ENCODE measurements at places on chromosomes 7 and 10.

DNA sequence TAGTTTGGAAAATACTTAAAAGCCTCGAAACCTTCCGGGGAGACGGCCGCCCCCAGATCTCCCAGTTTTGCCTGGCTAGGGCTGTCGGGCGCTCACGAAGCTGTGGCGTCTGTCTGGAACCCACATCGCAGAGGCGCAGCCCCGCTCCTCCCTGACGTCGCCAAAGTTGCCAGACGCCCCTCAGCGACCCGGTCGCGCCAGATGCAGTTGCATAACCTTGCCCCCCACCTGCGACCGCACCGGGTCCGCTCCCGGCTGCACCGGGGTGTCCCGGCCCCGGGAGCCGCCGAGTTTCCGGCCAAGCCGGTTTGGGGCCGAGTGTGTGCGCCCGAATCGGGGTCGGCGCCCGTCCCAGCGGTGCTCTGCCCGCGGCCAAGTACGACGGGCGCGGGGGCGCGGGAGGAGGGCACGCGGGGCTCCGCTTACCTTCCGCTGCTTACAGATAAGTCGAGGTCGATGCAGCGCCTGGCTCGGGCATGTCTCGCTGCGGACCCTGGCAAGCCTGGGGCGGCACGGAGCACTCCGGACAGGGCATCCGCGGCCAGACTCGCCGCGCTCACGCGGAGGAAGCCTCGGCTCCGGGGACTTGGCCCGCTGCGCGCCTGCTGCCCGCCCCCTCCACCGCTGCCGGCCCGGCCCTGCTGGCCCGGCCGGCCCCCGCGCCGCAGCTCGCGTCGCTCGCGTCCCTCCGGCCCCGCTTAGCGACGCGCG, 665 bp downstream of the INSYN2A start:
- peak; percentile 16 for ATAC-seq

GRCh38 chr10:26432938-26433337, 5.2 kb upstream of the APBB1IP start:
- no peak for ATAC-seq

DNA sequence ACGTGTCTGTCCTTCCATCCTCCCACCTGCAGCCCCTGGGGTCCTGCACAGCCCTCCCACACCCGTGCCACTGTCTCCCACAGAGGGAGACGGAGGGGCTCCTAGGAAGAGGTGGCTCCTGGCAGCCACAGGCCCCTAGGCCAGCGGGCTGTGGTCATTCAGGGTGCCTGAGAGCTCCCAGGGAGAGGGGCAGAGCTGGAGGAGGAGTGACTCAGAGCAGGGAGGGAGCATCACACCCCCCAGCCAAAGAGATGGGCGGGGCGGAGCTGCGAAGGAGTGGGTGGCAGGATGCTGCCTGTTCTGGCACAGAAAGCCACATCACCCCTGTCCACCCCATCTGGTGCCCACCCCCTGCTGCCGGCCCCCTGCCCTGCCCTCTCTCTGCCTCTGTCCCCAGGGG, 50.5 kb downstream of the STK32C start:
- ATAC-seq = no peak

DNA sequence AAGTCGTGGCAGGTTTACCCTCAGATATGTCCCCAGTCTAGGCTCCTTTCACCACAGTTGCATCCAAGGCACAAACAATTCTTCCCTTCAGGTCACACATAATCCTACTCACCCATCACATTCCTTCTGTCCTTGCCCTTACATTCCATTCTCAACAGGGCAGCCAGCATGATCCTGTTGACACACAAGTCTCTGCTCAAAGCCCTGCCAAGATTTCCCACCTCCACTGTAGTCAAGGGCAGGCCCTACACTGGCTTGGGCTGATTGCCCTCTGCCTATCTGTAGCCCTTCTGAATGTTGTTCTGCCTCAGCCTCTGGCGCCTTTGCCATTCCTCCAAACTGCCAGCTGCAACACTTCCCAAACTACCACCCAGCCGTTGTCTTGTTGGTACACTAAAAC, 187.9 kb upstream of the AKR1E2 start:
- ATAC-seq = no peak

GRCh38 chr10:58219875-58220274, 47.8 kb downstream of the IPMK start:
- ATAC-seq = no peak

DNA sequence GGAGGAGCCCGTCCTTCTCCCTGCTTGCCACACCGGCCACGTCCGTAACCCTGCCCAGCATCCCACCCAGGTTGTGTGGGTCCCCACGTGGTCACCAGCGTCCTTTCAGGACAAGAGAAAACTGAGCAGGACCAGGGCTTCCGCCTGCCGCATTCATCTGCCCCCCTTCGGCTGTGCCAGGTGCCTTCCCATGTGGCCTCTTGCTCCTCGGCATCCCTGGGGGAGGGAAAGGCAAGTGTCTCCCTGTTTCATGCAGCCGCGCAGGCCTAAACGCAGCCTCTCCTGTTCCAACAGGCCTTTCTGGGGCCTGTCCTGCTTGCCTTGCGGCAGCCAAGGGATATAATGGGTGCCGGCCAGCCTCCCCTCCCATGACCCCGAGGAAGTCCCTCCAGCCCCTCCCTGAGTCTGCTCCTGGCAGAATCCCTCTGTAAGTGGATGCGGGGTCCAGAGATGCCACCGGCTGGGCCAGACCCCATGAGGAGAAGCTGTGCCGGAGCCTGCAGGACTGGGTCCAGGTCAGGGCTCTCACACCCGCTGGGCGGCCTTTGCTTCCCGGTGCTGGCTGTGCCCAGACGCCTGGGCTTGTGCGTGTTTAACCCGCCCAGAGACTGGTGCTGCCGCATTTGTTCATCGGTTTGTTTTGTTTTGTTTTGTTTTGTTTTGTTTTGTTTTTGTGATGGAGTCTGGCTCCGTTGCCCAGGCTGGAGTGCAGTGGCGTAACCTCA, 23.1 kb downstream of the SHH start:
- ATAC-seq = no peak

- ATAC-seq = no peak
These were observed 23.0 kb upstream of the EGFR start for GRCh38 chr7:54995610-54996363.

DNA sequence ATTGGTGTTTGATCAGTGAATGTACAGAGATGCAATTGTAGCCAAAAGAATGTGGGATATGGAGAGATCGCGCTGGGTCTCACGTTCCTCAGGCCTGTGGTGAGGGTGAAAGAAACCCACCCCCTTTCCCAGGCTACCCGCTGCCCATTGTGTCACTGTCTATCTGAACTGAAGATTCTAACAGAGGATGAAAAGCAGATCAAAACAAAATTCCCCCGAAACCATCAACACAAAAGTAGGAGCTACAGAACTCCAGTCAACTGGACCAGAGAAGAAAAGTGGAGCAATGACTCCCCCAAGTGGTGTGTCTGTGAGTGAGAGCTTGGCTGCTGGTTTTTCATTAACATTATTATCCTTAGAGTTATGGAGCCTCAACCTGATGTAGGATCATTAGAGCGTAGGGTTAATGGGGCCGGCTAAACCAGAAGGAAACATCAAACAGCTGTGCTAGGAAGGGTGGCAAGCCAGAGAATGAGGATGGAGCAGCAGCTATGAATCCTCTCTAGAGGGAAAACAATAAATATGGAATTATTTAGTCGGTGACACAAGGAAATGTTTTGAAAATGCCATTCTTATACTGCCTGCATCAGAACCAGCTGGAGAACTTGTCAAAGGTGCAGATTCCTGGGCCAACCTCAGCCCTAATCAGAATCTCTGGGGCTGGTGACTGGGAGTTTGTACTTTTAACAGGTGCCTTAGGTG, 38.3 kb downstream of the AKR1B1 start:
- ATAC-seq = peak; percentile 29

- ATAC-seq = peak; percentile 5
These were observed 32.1 kb downstream of the ADCYAP1R1 start for GRCh38 chr7:31084226-31084625.

- no peak for ATAC-seq
These were observed 7.5 kb downstream of the SFXN2 start for GRCh38 chr10:102721954-102722353.

DNA sequence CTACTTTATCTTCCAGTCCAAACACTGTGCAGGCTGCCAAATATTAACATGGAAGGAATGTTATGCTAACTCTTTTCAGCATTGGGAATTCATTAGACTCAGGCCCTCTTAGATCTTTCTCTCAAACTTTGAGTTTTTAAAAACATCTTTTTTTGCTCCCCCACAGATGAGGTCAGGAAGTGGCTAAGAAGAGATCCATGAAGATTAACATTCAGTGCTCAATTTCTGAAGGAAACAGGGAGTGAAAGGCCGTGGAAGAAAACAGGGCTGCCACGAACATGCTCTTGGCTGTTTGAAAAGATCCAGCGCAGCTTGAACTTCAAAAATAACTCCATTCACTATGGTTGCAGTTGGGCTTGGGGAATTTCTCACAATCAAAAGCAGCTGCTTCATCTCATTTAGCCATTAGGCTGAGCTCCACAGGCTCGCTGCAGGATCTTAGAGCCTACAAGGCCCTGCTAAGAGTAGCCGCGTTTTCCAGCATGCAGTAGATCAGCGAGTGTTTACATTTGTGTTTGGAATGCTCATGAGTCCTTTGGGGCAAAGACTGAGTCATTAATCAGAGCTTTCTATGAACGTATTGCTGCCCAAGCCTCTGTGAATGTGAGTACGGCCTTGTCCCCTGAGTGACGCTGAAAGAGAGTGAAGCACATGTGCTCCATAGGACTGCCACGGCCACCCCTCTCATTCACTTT, 41.2 kb upstream of the TNS3 start:
- ATAC-seq = peak; percentile 80

DNA sequence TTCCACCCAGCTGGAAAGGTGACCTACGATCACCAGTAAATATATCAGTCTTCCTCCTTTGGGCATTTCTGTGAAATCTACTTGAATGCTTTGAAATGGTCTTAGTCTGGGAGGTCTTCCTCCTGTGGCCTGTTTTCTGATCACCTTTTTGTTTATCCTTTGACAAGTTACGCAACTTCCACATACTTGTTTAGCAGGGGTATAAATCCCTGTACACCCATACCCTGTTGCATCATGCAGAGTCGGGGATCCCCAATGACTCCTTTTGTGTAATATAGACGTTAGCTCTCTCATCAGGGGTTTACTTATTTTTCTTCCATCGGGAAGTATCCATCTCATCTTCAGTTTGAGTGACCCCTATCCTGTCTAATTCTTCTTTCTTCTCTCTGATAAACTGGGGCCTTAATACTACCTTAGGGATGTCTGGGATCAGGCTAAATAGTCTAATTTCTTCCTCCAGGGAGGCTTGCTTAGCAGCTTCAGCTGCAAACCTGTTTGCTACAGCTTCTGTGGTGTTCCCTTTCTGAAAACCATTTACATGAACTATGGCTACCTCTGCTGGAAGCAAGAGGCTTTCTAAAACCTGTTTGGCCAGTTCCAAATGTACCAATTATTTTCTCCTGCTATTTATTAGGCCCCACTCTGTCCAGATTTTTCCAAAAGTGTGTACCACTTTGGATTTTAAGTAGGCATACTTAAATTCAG, 25.8 kb downstream of the MAPK8 start:
- ATAC-seq = no peak

- ATAC-seq = no peak
These were observed 105.5 kb upstream of the FAM204A start for GRCh38 chr10:118447478-118448270.

DNA sequence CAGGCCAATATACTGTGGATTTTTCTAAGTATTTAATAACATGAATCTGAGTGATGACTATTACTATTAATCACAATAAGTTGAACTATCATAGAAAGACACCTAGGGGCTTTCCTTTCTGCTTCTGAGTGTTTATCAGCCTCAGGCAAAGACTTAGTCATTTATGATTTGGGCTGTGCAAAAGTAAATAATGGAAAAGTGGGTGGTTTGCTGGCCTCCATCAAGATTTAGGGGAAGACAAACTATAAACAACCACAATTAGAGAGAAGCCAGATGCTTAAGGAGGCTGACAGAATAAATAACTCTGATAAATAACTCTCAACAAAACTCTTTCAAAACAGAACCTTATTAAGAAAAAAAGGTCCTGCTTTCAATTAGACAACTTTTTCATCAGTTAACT, 64.7 kb downstream of the MACC1 start:
- ATAC-seq = no peak

- no peak for ATAC-seq
These were observed 37.9 kb downstream of the XRCC2 start for GRCh38 chr7:152637920-152638580.

DNA sequence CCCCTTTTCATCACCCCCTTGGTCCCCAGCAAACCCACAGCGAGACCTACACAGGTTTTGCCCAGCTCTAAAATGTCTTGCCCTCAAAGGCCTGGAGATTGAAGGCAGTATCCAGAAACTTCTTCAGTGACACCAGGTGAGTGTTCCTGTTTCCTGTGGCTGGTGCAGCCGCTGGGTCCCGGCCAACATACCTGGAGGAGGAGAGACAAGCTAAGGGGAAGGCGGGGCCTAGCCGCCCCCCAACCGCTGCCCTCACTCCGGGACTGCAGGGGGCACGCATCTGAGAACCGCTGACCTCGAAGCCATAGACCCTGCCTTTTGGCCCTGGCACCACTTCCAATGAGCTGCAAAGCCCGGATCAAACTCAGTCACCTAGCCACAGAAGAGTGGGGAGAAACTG, 27.0 kb downstream of the OGDHL start:
- ATAC-seq = no peak

DNA sequence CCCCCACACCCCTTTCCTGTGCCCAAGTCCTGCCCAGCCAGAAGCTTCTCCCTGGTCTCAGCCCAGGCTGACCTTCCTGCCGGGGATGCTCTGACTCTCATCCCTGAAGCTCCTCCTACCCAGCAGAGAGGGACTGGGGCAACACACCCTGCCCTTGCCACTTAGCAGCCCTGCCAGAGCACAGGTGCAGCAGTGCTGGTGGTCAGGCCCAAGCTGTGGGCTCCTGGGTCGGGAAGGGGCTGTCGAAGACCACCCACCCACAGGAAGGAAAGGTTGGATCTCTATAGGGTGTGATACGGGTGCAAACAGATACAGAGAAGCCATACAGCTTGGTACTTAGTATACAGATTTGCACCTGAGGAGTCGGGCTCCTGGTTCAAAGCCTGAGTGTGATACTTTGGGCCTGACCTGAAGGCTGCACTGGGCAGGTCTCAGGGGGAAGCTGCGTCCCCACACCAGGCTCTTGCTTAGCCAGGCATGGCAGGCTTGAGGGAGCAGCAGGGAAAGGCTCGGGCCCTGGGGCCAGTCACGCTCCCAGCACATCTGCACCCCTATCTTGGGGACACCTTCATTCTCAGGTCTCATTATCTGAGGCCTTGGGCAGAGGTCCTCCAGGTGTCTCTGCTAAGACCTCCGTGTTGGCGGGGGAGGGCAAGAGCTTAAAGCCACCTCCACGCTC, 47.3 kb downstream of the TCERG1L start:
- no peak for ATAC-seq

DNA sequence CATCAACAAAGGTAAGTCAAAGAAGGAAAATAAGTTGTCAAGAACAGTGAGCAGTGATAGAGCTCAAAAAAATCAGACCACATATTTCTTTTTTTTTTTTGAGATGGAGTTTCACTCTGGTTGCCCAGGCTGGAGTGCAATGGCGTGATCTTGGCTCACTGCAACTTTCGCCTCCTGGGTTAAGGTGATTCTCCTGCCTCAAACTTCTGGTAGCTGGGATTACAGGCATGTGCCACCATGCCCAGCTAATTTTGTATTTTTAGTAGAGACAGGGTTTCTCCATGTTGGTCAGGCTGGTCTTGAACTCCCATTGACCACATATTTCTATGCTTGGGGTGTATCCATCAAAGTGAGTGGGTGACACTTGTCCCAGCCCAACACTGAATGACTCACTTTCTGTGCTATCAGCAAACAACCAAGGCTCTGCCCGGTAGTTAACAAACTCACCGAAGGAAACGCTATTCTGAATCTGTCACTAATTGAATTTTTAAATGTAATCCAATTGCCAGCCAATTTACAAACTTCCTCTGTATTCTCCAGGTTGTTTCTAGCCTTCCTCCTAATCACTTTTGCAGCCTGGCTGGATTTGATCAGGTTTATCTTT, 19.6 kb upstream of the SMNDC1 start:
- ATAC-seq = no peak
